ENCODE measurements at places on chromosomes 2 and 18.

GRCh38 chr2:45316576-45317338, 294.3 kb downstream of the SRBD1 start:
- DNase-seq = no peak

DNA sequence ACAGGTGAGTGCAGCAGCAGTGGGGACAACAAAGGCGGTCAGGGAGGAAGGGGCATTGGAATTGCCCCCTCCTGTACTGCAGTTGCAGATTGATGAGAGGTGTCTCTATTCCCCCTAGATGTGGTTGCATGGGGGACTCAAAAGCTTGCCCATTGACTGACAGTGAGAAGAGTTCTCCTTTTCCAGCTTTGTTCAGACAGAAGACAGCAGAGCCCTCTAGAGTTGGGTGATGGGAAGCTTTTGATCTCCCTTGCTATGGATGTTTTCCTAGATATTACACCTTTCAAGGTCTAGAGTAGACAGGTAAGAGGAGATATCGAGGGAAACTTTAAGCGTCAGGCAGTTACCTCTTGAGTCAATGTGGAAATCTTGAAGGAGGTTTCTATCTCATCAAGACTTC, 2.9 kb downstream of the PROKR1 start:
- no peak for DNase-seq

DNA sequence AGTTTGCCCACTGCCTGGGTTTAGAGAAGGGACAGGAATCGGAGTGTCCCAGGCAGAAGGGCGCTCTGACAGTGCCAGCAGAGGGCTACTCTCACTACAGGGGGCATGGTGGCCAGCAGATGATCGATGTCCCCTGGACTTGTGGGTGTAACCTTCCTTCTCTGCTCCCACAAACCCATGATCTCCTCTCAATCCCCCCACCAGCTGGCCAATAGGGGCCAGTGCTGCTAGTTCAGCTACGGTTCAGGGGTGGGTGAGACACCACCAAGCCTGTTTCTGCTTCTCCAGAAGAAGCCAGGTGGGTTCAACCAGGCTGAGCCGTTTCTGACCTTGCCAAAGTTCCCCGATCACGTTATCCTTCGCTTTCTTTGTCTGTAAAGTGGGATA, 1.3 kb downstream of the NPPC start:
- no peak for DNase-seq

- peak; percentile 39 for DNase-seq
These were observed 787 bp downstream of the SOCS6 start for GRCh38 chr18:70289351-70290312.

DNA sequence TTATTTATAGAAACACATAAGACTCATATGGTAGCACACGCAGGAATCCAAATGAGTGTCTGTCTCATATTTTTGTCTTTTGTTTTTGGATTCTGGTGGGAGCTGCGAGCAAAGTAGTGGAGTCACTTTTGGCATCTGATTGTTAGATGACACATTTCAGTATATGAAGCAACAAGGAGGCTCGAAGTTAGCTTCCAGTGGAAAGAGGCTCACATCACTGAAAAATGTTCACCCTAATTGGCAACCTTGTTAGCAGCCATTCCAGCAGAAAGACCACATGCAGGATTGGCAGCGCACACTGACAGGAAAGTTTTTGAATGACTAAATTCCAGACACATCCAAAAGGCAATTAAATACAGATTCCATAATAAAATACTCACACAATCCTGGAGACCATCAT, 87.4 kb downstream of the MYT1L start:
- no peak for DNase-seq

- DNase-seq = no peak
These were observed 35.0 kb downstream of the EMILIN2 start for GRCh38 chr18:2881840-2882195.

GRCh38 chr2:121766624-121767023, 11.2 kb downstream of the TSN start:
- no peak for DNase-seq

DNA sequence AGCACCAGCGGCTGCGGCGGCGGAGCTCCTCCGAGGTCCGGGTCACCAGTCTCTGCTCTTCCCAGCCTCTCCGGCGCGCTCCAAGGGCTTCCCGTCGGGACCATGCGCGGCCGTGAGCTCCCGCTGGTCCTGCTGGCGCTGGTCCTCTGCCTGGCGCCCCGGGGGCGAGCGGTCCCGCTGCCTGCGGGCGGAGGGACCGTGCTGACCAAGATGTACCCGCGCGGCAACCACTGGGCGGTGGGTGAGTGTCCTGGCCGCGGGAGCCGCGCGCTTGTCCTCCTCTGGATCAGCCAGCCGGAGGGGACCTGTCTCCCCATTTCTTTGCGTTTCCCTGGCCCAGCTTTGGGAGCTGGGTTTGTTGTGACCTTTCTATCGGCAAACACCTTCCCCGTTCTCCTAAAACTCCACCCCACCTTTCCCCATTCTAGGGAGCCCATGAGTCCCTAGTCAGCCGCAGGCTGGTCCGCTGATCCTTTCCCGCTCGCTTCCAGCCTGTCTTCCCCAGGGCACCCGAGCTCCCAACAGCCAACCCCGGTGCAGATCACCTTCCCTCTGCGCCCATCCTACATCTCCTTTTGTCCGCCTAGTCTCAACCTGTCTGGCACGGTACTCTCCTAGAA, 316 bp downstream of the GRP start:
- DNase-seq = no peak

DNA sequence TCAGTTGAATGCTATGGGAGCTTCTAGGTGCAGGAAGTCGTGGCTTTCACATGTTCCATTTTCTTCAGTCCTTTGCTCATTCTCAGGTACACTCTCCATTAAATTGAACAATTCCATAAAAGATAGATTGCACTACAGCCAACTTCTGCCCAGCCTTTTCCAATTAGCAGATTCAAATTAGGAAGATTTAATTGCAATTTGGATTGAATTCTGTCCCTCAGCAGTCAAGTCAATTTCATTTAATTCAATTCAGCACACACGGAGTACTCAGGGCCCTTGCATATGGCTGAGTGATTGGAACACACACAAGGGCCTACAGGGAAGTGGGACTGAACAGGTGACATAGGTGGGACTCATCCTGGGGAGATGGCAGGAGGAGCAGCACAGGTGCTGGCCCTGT, 220.4 kb downstream of the LOXHD1 start:
- no peak for DNase-seq

GRCh38 chr2:56816666-56817065, 632.9 kb downstream of the CCDC85A start:
- no peak for DNase-seq

DNA sequence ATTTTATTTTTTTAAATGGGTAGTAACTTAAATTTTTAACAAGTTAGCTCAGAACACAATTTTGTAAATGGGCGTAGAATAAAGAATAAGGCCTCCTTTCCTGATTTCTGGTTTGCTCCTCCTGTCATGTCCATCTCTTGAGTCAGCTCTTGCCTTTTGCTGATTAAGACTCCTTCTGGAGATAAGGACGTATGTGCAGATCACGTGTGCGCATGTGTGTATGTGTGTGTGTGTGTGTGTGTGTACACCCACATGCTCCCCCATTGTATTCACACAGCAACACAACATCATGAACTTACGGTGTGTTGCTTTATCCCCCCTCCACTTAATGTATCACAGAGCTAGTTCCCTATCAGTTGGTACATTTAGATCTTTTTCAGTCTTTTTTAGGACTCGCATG, 182.9 kb downstream of the PRKCE start:
- DNase-seq = no peak

GRCh38 chr2:99279969-99280695, 20.9 kb downstream of the LYG1 start:
- DNase-seq = no peak

DNA sequence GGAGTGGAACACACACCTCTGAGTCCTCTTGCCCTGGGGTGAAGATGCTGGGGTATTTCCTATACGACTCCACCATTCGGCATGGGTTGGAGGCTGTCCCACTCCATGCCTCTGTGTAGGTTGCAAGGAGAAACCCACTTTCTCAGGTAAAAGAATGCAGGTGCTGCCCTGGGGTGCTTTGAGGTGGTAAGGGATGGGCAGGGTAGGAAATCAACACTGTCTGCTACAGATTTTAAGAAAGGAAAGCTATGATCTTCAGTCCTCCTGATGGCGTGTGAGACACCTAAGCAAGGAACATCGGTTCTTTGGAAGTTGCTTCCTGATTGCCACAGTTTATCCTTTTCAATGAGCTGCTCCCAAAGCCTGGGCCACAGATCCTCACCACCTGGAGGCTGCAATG, 209.2 kb downstream of the NCK2 start:
- no peak for DNase-seq

DNA sequence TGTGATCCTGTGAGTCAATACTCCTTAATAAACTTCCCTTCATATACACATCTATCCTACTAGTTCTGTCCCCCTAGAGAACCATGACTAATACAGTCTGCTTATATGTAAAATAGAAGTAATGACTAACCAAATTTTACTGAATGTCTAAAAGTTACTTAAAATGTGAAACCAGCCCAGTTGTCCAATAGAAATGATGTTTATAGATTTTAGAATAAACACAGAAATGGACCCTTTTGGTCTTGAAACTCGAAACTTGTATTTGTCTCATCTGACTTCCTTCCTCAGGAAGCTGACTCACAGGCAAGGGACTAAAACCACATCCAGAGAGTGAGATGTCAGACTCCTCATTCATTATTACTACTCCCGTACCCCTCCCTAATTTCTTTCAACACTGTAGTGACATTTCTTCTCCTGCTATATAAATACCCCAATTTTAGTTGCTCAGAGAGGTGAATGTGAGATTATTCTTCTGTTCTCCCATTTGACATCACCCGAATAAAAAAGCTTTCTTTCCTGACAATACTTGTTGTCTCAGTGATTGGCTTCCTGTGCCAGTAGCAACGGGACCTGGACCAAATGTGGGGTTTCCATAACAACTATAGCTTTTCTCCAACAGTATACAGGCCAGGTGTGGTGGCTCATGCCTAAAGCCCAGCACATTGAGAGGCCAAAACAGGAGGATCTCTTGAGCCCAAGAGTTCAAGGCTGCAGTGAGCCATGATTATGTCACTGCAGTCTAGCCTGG, 486.0 kb downstream of the ERBB4 start:
- DNase-seq = no peak

GRCh38 chr2:149261692-149262091, 68.7 kb upstream of the LYPD6 start:
- DNase-seq = no peak
